Esophagus (tissue), 2 donors: ENCODE measurements at places on chromosomes 2 and 18. TPM values are rescaled to one million over a fixed set of nuclear protein-coding genes. Genes with fewer than 3 reads are reported as not detected.

Gene ZNF519
- 1.8 TPM for polyA plus RNA-seq

Gene TIA1
- polyA plus RNA-seq = 51.3 TPM

Gene ALPI
- not detected for polyA plus RNA-seq

Gene IL1R1
- 12.7 TPM for polyA plus RNA-seq

Gene TSPYL6
- not detected for polyA plus RNA-seq

Gene NOSTRIN
- 6.3 TPM for polyA plus RNA-seq

Gene RALB
- polyA plus RNA-seq = 62.4 TPM

Gene ASTL
- 0.26 TPM for polyA plus RNA-seq

Gene LYG2
- polyA plus RNA-seq = not detected

Gene TNFRSF11A
- 1.2 TPM for polyA plus RNA-seq

Gene CFAP65
- polyA plus RNA-seq = 0.01 TPM

Gene LIMS3
- 0.15 TPM for polyA plus RNA-seq

Gene STPG4
- not detected for polyA plus RNA-seq

Gene SP110
- 7.2 TPM for polyA plus RNA-seq

Gene LMAN1
- polyA plus RNA-seq = 12.0 TPM

Gene CYS1
- 0.29 TPM for polyA plus RNA-seq

Gene MAP2
- 4.4 TPM for polyA plus RNA-seq

Gene UBR3
- 9.8 TPM for polyA plus RNA-seq

Gene SIGLEC15
- polyA plus RNA-seq = 0.02 TPM

Gene TCF7L1
- 3.5 TPM for polyA plus RNA-seq

Gene VIT
- 4.0 TPM for polyA plus RNA-seq
